Substantia nigra (tissue), 51 donors: ENCODE measurements at places on chromosomes 2 and 18.

DNA sequence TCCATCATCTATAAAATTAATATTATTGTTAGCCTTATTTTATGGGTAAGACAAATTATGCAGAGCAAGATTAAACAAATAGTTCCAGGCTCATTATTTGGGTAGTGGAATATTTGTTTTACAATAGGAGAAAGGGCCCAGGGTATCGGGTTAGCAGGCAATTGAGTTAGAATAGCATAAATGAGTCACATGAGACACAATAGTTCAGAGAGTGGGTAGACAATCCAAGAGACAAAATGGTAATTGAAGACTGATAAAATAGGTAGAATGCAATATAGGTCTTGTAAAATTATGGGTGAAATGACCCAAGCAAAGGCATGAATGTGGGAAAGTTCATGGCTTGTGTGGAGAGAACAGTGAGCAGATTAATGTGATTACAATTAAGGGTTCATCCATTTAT, 790.9 kb upstream of the GCFC2 start:
- DNase-seq, result no peak

- DNase-seq, result no peak
Measured at GRCh38 chr2:100427627-100428258, 10.3 kb upstream of the CHST10 start.

DNA sequence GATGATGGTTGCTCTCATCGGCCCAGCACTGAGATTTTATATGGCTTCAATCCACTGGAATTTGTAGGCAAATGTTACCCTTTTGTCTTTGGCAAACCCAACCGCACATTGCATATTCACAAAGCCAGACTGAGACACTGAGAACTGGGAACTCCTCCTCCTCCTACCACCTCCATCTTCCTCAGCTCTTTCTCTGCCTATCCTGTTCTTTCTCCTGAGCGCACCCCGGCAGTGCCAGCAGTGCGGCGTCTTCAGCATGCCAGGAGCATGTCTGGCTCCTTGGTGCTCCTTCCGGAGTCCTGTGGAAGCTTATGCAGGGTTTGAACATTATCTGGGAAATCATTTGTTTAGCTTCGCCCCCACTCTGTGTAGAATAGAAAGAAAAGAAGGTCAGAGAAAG, 50.8 kb downstream of the TRIB2 start:
- no peak for DNase-seq

DNA sequence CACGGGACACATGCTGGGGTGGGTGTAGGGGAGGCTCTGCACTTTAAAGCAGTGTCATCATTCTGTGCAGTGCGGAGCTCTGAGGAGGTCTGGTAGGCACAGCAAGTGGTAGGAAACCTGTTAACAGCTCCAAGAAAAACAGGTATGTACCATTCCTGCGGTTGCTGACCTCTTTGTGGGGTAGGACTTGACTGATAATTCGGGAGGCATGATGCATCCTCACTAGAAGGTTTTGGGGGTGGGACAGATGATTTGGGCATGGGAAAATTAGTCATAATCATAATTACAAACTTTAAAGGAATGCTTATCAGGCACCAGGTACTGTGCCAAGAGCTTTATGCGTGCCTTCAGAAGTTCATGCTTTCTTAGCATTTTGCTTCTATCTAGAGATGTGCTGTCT, 9.7 kb downstream of the DOK1 start:
- DNase-seq, result no peak

GRCh38 chr2:214138779-214139178, 272.1 kb upstream of the VWC2L start:
- no peak for DNase-seq

- DNase-seq, result no peak
Measured at GRCh38 chr2:12819103-12819475, 102.4 kb downstream of the TRIB2 start.

- no peak for DNase-seq
Measured at GRCh38 chr2:100761365-100761764, 58.6 kb upstream of the NPAS2 start.
